ENCODE measurements at places on chromosomes 16 and 17.

GRCh38 chr16:89017543-89018281, 40.7 kb upstream of the CBFA2T3 start:
- DNase-seq: no peak

DNA sequence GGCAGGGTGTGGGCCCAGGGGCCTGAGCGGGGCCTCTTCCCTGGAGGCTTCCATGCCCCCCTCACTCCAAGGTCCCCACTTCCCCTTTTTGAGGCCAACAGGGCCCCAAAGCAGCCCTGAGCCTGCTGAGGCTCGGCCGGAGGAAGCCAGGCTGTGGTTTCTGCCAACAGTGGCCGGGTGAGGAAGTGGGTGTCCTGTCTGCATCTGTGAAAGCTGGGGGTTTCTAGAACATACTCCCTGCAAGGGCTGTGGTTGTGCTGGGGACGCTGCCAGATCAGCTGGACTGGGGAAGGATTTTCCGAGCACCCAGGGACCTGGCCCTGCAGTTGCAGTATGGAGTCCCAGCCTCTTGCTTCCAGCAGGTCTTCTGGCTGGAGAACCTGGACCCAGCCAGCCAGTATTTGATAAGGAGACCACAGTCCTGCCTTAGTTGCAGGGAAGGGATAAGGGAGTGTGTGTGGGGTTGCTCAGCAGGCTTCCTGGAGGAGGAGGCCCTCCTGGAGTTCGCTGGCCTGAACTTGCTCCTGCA, 15.7 kb downstream of the ADCY7 start:
- peak; percentile 37 for DNase-seq

DNA sequence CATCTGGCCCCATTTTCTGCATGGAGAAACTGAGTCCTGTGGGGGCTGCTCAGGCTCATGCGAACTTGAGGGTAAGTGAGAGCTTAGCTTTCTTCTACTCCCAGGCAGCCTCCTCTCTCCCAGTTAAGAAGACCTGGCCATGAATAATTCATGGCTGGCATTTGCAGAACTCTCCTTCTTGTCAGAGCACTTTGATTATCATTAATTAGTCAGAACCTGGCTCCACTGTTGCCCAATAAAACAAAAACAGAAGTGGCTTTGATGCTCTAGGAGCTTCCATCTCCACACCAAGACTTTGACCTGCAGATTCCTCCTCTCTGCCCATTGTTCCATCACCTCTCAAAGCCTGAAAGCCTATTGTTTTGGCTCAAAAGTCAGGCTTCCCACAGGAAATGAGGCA, 45.5 kb upstream of the CDH3 start:
- DNase-seq: no peak

- DNase-seq: peak; percentile 41
These were observed 418 bp downstream of the SOCS3 start for GRCh38 chr17:78359321-78359996.

- DNase-seq: no peak
These were observed 10.8 kb downstream of the CDK5R1 start for GRCh38 chr17:32497431-32498205.

DNA sequence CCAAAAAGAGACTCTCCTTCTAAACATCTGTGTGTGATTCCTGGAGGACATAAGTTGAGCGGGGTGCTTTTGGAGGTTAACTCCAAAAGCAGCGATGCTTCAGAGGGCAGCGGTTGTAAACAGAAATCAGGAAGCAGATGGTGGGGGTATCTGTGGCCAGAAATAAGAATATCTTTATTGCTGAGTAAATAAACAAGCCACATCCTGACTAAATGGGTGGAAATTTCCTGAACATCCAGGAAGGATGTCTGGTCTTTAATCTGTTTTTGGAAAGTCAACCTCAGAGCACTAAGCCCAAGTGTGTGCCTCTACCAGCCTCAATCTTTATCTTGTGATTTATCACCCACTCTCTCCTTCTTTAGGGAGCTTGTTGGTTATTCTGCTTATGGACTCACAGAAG, 123.3 kb downstream of the CDH13 start:
- no peak for DNase-seq

DNA sequence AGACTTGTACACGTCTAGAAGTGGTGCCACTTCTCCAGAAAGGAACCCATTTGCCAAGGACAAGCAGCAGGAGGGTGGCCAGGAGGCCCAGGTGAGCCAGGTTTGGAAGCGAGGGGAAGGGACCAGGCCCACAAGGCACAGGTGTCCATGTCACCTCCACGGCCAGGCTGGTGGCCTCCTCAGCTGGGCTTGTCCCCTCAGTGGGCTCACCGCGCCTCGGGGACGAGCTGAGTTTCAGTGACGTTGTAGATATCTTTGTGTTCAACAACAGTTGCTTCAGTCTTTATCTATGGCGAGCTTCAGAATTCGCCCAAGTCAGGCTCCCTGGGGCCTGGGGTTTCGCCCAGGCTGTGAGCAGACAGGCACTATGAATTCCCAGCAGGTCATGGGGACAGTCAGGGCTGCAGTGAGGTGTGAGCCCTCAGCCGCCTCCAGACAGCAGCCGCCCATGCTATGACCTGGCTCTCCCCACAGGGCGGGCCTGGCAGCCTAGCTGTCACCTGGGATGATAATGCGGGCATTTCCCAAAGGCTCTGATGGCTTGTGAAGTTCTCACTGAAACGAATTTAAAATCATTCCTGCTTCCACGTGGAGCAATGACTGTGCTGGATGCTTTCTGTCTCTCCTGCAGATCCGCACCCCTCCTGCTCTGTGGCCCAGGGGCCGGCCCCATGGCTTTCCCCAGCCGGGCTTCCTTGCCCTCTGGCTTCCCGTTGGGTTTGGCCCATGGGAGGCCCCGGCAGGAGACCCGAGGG, 89.5 kb downstream of the MRC2 start:
- no peak for DNase-seq

DNA sequence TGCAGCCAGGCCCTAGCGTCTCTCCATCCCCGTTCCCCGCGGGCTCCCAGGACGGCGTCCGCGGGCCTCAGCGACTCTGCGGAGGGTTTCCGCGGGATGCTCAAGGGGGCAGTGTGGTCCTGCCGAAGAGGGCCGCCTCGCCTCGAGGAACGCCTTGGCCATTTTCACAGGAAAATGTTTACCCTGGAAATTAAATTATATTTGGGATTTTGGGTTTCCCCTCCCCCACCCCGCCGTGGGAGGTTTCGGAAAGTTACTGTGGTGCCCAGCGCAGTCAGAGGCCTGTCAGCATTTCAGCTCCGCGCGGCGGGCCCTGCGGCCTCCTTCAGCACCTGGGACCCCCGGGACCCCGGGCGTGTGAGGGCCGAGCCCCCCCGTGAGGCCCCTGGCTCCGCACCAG, 94.5 kb downstream of the PCTP start:
- peak; percentile 16 for DNase-seq

DNA sequence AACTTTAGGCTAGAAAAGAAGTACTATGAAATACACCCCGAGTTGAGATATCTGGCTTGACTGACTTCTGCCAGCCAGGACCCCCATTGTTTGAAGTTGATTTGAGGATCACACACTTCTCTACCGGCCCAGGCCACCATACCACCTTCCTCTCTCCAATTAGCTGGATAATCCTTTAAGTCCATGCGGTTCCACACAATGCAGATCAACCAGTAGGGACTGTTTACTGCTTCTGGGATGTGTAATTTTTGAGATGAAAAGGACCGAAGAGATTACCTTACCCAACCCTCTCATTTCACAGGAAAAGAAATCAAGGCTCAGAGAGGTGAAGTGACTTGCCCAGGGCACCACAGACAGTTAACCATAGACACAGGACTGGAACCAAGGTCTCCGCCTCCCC, 20.5 kb downstream of the ERN1 start:
- no peak for DNase-seq

DNA sequence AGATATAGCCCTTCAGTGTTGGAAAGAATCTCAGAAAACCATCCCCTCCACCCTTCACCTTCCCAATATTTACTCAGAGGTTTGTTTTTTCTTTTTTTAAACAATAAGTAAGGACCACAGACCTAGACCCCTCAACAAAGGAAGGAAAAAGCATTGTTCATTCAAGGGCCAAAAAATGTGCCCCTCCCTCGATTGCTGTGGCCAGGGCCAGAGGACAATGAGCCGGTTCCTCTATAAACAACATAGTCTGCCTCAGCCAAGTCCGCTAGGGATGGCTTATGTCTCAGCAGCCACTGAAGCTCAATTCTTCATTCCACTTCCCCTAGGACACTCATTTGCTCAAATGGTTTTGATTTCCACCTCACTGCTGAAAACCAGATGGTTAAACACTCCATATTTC, 24.0 kb downstream of the TRIM16 start:
- no peak for DNase-seq

DNA sequence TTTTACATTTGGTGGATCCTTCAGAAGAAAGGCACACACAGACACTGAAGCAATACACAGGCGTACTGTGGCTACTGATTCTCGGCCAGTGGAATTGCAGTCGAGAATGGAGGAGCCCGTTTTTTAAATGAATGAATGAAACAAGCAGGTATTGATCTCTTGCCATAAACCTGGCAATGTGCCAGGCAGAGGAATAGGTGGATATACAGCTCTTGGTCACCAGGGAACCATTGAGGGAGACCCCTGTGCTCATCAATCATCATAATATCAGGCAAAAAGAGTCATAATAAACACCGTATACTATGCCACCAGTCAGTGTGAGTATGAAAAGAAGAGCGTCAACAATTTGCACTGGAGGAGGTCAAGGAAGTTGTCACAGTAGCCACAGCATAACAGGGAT, 140.3 kb upstream of the FOXF1 start:
- DNase-seq: no peak

- DNase-seq: peak; percentile 55
These were observed 58.0 kb upstream of the HNF1B start for GRCh38 chr17:37802712-37803416.

- no peak for DNase-seq
These were observed 75.3 kb downstream of the GAS7 start for GRCh38 chr17:10123093-10123492.

DNA sequence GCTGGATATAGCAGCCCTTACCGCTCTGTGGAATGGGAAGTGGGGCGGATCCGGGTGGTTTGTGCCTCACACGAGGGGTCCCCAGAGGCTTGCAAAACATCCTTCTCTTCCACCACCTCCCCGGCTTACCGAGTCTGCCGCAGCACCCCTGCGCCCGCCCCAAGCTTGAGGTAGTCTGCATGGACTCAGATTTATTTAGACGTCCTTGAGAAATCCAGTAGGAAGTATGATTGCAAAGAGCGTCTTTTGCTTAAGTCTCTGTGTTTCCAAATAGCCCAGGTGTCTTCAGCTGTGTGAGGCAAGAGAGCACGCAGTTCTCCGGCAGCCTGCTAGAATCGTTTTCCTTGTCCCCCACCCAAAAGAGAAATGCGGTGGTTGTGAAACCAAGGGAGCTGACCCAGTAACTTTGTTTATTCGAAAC, 2.4 kb downstream of the KIAA0513 start:
- DNase-seq: peak; percentile 23

DNA sequence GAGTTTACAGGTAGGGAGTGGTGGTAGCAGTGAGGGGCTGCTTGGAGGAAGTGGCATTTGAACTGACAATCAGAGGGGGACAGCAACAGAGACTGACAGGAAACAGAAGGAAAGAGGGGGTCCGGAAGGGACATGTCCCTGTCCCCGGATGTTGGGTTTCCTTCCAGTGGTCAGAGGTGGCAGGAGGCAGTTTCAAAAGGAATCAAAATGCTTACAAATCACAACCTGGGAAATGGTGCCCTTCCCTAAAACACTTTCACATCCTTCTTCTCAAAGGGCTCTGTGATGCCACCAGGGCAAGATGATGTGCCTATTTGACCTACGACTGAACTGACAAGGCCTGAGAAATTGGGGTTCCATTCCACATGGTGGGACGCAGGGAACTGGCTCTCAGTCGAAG, 19.7 kb downstream of the ADGRG1 start:
- DNase-seq: no peak

GRCh38 chr17:68378268-68379176, 78.8 kb downstream of the WIPI1 start:
- DNase-seq: peak; percentile 85

- no peak for DNase-seq
These were observed 88.2 kb downstream of the WDR59 start for GRCh38 chr16:74896389-74897370.

GRCh38 chr16:54236773-54237172, 49.8 kb downstream of the IRX3 start:
- no peak for DNase-seq

DNA sequence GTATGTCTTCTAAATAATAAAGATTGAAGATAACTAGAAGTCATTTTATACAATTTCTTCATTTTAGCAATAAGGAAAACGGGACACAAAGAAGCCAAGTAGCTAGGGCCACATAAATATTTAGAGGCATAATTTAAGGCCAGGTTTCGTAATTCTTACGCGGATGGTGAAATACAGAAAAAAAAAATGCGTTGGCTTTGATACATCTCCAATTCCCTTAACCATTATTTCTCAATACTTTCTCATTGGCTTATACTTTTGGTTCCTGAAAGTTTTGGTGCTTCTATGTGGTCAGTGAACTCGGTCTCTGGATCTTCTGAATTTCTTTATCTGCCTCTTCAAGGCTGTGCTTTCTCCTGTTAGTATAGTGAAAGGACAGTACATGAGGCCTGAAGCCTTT, 888.1 kb downstream of the KCNJ2 start:
- no peak for DNase-seq

DNA sequence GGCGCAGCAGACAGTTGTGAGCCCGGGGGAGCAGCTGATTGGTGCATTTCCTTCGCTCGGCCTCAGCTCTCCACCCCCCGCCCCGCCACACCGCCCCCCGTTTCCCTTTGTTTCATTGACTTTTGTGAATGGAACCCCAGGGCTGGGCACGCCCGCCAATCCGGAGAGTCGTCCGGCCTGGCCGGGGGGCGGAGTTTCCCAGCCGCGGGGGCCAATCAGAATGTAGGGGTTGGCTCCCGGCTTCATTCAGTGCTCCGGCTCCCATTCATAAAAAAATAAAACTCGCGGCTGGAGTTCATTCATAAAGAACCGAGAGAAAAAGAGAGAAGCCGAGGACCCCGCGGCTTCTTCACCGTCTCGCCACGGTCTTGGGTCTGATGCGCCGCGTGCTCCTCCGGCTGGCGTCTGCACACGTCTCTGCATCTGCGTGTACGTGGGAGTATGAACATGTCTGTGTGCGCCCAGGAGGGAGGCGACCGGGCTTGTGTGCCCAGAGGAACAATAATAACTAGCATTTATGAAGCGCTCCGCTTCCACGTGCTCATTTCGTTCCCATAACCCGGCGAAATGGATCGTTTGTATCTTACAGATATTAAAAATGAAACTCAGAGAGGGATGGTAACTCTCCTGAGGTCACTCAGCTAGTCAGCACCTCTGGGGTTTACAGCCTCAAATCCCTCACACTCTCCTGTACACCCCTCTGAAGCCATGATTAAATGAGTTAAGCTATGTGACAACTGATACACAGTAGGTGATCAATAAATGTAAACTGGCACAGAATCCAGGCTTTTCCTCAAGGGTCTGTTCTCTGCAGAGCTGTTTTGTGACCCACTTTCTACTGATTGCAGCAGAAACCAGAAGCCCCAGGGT, at the start of gene ETV4:
Gene ETV4 (minus strand): TSS at position 22 of the 870 bp plus-strand sequence. CDS start 723 bp downstream, outside the sequence.
- peak; percentile 90 for DNase-seq

- DNase-seq: peak; percentile 43
These were observed 58.3 kb downstream of the B9D1 start for GRCh38 chr17:19304209-19304608.

GRCh38 chr16:67951485-67951884, 7.6 kb upstream of the LCAT start:
- peak; percentile 15 for DNase-seq

- no peak for DNase-seq
These were observed 27.1 kb upstream of the C16orf78 start for GRCh38 chr16:49346459-49346858.

Measured in body of pancreas (tissue), 4 donors.